ENCODE measurements at places on chromosomes 1 and 21.

DNA sequence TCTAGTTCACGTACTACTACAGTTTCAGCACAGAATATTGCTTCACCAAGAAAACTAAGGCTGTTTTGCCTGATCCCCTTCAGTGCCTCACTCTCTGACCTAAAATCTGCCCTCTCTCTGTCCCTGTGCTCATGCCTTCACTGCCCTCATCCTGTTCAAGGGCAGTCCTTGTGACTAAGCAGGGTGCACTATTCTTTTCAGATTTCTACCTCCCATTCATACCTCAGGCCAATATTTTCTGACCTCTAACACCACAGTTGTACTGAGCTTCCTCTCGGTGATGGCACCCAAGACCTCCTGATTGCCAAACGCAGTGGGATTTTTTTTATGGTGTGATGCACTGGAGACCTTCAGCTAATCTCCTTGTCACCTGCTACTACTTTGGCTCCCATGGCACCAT is 57.7 kb upstream of the GADD45A start:
- no peak for DNase-seq

DNA sequence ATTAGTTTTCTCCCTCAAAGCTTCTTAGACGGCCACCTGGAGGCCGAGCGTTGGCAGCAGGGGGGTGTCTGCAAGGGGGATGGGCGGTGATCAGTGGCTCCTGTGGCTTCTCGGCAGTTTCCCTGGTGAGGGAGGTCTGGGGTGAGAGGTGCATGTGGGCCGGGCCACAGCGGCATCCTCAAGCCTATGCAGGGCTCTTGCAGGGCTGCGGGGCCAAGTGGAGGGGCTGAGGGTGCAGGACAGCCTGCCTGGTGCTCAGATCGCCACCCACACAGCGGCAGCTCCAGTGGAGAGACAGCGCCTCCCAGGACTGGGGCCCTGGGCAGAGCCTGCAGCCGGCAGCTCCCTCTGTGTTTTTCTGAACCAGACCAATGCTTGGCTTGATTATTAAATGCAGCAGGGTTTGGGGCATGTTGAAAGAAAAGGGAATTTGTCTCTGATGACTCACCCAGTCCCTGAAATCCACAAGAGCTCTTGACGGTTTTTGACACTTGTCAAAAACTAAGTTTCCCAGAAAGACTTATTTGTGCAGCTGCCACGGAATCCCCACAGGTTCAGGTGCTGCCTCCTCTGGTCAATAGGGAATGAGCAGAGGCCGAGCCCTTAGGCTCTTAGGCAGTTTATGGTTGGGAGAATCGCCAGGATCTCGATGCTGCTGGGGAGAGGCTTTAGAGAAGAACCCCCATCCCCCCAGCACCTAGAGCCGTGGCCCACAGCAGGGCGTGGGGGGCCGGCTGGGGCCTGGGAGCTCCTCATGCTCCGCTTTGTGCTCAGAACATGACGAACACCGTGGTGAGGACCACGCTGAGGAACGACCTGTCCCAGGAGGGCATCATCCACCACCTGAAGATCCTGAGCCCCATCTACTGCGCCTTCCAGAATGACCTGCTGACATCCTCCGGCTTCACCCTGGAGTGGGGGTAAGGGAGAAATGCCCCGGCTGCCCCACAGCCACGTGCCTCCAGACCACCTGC is 54.7 kb downstream of the UMODL1 start:
- no peak for DNase-seq

- DNase-seq = no peak
These were observed 108.1 kb downstream of the C1orf21 start for GRCh38 chr1:184494929-184495328.

DNA sequence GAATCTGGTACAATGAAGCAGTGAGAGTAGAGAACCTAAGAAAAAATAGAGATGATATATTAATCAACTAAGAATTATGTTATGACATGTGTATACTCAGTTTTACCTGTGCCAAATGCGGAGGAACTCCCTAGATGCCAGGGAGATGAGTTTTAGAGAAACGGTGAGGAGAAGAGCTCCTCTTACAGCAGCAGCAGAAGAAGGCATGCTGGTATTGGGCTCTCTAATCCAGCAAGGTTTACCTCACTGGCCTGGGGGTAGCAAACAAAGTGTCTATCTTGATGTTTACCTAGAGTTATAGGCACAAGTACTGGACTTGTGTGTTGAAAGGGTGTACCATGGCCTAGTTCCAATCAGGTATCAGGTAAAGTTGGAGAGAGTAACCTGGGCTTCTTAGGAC is 28.9 kb upstream of the DEPDC1 start:
- DNase-seq = no peak

GRCh38 chr1:27400082-27400962 is 7.9 kb downstream of the GPR3 start:
- no peak for DNase-seq

All from mesothelial cell of epicardium (in vitro differentiated cells).